Fibroblast of pulmonary artery (primary cell): ENCODE measurements at places on chromosomes 3 and 15.
A peak's percentile ranks its signal among the peaks of the same experiment; 100 is the strongest.

DNA sequence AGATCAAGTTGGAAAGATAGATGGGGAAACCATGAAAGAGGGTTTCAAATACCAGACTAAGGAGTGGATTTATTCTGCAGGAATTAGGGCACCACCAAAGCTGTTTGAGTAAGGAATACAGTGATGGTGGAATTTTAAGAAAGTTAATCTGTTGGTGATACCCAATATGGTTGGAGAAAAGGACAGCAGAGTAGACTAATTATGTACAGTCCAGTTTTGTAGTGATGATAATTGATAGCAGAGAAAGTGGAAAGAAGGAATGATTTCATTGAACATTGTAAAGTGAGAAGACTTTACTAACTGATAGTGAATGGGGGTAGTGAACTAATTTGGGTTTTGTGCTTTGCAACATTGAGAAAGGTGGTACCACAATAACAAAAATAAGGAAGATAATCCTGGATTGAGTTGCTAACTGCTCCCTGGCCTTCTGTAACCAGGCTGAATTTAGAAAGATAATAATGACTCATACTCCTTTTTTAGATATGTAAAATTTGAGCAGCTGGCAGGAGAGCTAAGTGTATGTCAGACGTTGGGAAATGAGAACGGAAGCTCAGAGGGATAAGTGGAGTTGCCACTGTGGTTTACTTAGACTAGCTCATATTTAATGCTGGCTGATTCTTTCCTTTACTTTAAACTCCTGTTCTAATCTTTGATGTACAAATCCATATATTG, 16.9 kb downstream of the TCAIM start:
- peak; percentile 91 for DNase-seq

- DNase-seq = peak; percentile 90
Measured at GRCh38 chr3:12967606-12968351, 105.5 kb downstream of the IQSEC1 start.

- DNase-seq = no peak
Measured at GRCh38 chr3:5036858-5037257, 57.6 kb downstream of the BHLHE40 start.

DNA sequence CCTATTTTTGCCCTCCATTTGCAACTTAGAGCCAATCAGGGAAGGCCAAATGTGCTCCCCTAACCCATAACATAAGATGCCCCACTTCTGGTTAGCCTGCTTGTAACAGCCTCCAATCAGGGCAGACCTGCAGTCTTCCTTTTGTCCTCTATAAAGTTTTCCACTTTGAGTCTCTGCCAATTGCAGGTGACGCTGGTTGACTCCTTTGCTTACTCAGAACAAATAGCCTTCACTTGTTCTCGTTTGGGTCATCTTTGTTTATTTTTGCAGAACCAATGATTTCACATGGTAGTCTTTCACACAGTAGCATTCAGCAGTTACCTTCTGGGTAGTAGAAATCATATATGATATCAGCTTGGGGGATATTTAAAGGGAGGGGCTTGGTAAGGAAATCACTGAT, 225.6 kb downstream of the MINAR1 start:
- no peak for DNase-seq

GRCh38 chr15:82709421-82710207, at the start of gene AP3B2:
Gene AP3B2, minus strand, starts transcription at chr15:82709875. Its CDS starts 169 bp downstream, at chr15:82709706.
- DNase-seq = peak; percentile 70

- DNase-seq = peak; percentile 17
Measured at GRCh38 chr15:23877502-23878412, 190.7 kb upstream of the NDN start.

DNA sequence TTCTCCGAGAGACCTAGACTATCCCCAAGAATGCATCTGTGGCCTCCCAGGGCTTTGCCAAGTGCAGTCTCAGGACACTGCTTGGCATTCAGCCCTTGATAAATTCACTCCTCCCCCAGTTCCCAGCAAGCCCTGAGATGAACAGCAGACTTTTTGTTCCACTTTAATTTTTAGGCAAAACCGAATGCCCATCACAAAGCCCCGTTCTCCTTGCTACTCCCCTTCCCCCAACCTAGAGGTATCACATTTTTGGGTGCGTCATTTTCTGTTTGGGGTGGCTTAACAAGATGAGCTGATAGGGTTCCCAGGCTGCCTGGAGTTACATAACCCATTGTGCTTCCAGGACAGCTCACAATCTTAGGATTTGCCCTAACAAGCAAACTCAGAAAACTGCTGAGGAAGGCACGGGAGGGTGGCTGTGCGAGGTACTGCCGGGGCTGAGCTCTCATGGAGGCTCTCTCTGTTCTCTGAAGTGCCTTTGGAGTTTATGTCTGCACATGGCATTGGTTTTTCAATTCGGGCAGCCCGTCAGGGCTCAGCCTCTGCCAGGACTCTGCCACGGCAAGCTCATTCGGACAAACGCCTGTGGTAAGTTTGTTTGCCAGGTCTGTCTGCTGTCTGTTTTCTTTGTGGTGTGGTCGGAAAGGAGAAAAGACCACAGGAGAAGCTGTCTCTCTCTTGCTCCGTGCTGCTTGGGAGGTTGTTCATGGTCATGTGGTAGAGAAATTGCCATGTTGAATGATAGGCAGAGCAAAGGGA, at the start of gene TRAK1:
TSS of gene TRAK1 (plus strand) at position 385 of the 759 bp plus-strand sequence. CDS start at position 498, 113 bp downstream.
- DNase-seq = peak; percentile 82

GRCh38 chr3:66452303-66453011, 48.4 kb downstream of the LRIG1 start:
- peak; percentile 46 for DNase-seq

DNA sequence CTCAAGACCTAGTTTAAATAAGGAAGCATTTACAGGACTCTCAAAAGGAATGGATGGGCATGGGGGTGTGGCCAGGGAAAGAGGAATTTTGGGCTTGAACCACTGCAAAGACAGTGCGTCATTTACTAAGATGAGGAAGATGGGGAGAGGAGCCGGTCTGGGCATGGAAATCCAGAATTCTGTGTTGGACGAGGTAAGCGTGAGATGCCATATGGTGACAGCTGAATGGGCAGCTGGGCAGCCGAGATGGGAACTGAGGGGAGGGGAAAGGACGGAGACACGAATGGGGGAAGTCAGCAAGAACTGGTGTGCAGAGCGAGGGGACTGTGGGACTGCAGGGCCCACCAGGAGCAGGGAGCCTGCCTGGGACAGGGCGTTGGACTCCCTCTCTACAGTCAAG, 24.2 kb downstream of the TMEM44 start:
- no peak for DNase-seq

- no peak for DNase-seq
Measured at GRCh38 chr3:16182183-16182582, 7.7 kb downstream of the GALNT15 start.

DNA sequence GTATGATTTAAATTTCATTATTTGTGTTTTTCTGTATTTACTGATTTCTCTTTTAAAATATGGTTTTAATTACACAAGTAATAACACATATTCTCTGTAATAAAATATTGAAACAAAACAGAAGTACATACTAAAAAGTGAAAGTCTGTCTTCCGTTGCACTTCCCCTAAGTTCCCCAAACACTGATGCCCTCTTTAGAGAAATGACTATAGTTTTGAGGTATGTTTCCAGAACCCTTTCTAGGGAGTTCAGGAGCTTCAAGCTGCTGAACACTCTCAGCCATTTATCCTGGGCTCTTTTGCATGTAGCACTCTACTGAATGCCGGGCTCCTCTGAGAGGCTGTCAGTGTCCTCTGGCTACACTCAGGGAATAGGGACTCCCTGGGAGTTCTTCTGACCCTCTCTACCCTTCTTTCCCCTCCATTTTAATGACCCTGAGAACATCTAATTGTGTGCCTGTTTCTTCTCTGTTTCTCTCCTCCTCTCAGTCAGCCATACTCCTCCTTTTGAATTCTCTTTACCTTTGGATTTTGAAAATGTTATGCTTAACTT, 60.4 kb upstream of the KCNAB1 start:
- no peak for DNase-seq

DNA sequence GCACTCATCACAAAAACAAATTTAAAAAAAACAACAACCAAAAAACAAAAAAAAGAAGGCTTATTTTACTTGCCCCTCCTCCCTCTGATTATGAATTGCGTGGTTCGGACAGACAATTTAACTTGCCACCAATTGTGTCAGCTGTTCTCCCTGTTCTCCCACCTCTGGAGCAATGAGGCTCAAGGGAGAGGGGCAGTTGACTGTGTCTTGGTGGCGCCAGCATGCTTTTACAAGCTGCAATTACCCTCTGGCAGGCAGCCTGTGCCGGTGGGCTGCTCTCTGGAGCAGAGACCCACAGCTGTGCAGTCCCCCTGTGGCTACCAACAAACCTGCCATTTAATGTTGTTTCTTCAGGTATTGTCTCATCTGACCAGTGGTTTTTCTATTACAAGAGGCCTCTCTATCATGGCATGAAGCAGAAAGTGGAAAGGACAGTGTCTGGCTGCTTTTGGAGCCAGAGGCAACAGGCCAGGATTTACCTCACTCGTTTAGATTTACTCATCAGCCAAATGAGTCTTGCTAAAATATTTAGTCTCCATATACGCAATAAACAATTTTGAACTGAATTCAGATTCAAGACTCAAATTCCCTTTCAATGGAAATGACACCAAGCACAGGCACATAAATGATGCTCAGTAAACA, 192.0 kb upstream of the TPRG1 start:
- no peak for DNase-seq

DNA sequence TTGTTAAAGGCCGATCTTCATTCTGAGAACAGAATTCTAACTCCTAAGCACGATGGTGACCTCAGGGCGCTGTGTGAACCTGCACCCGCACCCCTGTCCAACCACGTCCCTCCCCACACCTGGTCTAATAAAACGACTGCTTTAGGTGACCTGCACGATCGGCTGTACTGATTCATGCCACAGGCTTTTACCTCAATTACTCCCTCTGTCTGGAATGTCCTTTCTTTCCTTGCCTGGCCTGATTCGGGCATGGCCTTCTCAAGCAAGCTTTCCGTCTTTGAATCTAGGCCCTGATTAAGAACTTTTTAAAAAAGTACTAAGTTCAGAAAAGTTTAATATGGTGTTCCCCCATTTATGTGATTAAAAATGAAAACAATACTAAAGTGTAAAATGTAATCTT, 842 bp upstream of the U2SURP start:
- DNase-seq = peak; percentile 39

DNA sequence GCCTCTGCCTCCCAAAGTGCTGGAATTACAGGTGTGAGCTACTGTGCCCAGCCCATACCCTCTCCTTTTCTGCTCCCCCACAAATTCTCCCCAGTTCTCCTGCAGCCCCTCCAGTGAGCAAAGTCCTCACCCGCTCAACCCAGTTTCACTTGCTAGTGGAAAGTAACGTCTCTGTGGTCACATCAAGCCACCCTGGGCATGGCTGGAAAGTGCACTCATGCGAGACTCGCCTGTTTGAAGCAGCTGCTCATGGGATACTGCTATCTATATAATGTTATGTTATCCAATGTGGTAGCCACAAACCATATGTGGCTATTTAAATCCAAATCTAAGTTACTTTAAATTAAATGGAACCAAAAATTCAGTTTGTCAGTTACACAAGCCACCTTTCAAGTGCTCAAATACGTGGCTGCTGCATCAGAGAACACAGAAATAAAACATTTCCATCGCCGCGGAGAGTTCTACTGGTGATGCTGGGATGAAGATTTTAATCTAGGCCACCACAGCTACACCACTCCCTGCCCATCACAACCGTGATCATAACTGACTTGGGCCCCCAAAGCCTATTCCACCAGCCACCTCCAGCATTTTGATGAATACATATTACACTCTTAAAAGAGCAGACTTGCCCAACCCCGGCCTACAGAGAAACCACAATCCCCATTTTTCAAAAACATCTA, 119.4 kb downstream of the LIPC start:
- no peak for DNase-seq

GRCh38 chr3:113532698-113533533, 561 bp downstream of the SIDT1 start:
- DNase-seq = no peak

- no peak for DNase-seq
Measured at GRCh38 chr3:67788396-67788795, 134.0 kb upstream of the SUCLG2 start.

DNA sequence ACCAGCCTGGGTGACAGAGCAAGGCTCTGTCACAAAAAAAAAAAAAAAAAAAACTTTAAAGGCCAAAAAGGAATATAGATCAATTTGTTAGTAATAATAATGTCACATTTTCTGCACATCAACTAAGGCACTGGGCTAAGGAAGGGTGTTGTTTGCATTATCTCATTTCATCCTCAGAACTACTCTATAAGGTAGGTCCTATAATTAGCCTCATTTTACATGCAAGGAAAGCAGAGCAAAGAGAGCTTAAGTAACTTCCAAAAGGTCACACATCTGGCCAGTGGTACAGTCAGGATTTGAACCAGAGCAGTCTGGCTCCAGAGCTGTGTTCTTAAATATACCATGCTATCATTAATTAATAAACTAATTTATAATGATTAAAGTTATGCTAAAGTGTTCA, 42.2 kb upstream of the SPATA12 start:
- no peak for DNase-seq

GRCh38 chr3:183008800-183009199, 28.5 kb upstream of the DCUN1D1 start:
- no peak for DNase-seq

GRCh38 chr3:42119561-42120355, 28.6 kb downstream of the TRAK1 start:
- DNase-seq = no peak

GRCh38 chr3:98350082-98350481, 3.6 kb upstream of the OR5K4 start:
- no peak for DNase-seq

DNA sequence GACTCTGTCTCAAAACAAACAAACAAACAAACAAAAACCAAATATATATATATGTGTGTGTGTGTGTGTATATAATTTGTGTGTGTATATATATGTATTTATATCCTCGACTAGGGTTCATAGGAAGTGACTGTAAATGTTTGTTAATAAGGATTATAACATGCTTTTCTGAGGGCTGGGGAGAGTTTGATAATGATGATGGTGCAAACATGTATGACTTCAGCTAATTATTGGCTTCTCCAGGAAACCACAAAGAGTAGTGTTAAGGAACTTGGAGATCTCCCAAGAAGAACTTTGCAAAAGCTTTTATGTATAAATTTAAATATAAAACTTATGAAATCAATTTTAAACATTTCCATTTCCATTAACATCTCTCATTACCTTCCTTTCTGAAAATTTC, 3.9 kb upstream of the OPA1 start:
- no peak for DNase-seq

DNA sequence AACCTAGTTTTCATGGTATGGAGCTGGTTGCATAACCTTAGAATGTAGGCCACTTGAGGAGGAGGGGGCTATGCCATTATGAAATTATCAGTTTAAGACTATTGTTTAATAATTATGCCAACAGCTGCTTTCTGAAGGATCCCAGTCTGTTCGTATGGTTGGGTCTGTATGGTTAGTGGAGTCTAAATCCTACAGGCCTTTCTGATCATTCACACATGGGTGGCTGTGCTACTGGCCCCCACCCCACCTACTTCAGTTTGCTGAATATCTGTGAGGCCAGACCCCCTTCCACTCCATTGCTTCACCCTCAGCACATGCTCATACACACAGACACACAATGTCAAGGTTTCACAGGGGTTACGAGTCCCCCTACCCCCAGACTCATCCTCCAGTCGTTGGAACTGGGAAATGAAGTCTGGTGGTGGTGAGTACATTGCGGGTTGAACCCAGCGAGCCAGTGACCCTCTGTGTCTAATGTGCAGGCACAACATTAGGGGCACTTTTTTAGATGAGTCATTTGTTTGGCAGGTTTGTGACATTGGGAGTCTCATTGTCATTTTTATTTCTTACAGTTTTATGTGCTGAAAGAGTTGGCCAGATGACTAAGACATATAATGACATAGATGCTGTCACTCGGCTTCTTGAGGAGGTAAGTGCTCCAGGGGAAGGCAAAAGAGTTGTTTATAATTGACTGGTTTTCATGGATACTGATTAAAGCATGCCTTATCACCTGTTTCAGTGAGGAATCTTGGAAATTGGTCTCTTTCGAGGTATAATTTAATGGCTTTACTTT, 85.3 kb downstream of the TRAK1 start:
- no peak for DNase-seq
